ENCODE measurements at places on chromosomes 13 and 19.
A peak's percentile ranks its signal among the peaks of the same experiment; 100 is the strongest.

DNA sequence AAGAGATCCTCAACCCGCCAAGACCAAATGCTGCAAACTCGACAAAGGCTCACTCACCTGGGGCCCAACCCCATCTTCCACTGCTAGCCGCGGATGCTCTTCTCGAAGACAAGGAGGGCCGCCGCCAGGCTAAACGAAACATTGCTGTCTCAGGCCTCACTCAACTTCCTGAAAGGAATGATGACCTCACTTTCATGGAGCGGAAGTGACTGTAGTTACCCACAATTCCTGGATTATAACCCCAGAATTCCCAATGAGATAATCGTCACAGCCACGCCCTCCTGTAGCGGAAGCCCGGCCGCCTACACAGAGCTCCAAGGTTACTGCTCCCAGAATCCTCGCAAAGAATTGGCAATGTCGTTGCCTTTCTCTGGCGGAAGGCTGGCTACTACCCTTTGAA is 10.5 kb upstream of the ZNF112 start:
- no peak for DNase-seq

DNA sequence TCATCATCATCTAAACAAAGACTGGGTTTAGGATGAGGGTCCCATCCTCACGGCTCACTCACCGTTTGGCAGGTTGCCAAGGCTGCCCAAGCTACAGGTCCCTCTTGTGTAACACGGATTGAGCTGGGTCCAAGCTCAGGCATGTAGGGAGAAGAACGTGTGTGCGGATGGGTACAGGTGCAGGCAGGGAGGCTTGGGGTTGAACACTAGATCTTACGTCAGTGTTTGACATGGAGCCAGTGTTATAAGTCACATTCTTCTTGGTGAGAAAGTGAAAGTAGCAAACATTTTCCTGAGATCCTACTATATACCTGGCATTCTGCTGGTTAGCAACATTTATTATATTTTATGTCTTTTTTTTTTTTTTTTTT is 136.8 kb upstream of the RNF113B start:
- DNase-seq = no peak

- no peak for DNase-seq
Observed at GRCh38 chr13:73945871-73946270, 188.3 kb downstream of the KLF12 start.

GRCh38 chr13:80753866-80754265 is 412.9 kb upstream of the SPRY2 start:
- DNase-seq = no peak

DNA sequence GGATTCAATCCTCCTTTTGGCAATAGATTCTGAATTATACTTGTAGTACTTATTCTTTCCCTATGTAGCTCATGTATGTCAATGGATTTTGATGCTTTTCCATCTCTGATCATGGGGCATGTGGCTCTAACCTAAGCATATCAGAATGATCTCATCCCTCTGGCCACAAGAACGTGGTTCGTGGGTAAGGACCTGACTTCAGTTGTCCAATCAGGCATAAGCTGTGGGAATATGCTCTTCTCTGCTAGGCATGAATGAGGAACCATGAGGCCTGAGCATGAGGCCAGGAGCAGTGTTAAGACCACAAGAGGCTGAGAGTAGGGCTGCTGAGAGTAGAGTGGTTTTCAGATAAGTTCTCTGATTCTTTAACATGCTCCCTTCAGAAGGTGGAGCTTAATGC is 292.4 kb upstream of the TSHZ3 start:
- no peak for DNase-seq

DNA sequence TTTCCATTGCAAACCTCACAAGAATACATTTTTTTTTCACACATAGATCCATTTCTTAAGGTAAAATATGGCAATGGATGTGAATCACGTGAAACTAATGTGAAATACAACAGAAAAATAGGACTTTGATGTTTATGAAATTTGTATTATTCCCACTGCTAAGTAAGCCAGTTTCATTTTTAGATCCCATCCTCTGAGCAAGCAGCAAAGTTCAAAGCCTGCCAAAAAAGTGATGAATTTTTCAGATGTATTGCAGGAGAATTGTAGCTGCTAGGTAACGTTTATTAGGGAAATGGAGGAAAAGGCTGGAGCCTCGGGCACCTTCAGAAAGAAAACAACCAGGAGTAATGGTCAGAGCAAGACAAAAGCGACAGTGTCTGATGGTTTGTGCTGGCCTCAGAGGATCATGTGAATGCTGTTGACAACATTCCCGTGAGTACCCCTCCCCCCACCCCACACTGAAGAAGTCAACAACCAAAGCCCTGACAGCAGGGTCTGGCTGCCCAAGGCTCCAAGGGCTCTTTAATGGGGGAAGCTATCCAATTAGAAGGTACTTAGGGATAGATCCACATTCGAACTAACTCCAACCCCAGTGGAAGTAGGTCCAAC is 95.5 kb downstream of the OXGR1 start:
- DNase-seq = no peak

GRCh38 chr13:75425216-75426009 is 56.6 kb downstream of the TBC1D4 start:
- DNase-seq = no peak

- peak; percentile 89 for DNase-seq
Observed at GRCh38 chr19:49929611-49930482, 543 bp upstream of the NUP62 start.

DNA sequence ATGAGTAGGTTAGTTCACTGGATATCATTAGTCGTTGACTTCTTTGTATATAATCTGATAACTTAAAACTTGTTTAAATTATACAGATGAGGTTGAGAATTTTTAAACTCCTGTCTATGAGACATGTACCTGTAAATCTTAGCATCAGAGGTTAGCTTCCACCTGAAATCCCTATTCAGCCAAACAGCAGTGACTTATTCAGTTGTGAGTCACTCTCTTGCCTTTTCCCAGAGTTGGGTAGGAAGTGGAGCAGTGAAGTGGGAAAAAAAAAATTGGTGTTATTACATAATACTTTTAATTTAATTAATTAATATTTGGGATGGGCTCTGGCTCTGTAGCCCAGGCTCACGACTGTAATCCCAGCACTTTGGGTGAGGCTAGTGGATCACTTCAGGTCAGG is 32.9 kb downstream of the ZNF701 start:
- DNase-seq = no peak

GRCh38 chr13:92716749-92717148 is 509.9 kb upstream of the GPC6 start:
- DNase-seq = no peak

GRCh38 chr13:35979361-35979951 is 151.7 kb downstream of the DCLK1 start:
- DNase-seq = no peak

DNA sequence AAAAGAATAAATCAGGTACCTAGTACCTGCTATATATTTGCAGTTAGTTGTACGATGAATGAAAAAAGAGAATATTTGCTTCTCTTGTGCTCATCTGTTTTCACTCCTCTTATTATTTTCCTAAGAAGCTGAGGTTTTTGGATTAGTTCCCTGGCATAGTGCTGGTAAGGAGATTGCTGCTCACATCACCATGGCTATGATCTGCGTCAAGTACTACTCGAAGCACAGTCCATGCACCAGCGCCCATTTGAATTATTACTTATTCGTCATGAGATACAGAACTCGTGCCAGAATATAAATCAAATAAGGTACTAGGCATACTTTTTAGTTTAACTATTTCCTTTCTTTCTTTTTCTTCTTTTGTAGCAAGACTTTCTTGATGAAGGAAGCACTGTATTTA is 7.1 kb downstream of the SERTM1 start:
- DNase-seq = no peak

- DNase-seq = no peak
Observed at GRCh38 chr13:75566658-75567057, 17.1 kb downstream of the UCHL3 start.

DNA sequence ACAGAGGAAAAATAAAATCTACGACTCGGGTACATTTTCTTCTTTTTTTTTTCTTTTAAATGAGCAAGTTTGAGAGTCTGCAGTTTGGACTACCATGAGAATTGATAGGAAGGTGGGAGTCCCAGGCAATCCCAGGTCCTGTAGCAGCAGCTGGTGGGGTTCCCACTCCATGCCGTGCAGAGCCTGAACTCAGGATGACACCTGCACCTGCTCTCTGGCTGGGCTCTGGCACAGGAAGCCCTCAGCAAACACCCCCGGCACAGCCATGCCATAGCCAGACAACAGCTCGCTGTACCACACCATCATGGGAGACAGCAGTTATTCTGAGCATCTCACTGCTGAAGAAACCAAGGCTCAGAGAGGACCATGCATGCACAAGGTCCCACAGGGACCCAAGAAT is 6.2 kb upstream of the GP6 start:
- no peak for DNase-seq

GRCh38 chr19:29666578-29667386 is 1.5 kb downstream of the PLEKHF1 start:
- no peak for DNase-seq

DNA sequence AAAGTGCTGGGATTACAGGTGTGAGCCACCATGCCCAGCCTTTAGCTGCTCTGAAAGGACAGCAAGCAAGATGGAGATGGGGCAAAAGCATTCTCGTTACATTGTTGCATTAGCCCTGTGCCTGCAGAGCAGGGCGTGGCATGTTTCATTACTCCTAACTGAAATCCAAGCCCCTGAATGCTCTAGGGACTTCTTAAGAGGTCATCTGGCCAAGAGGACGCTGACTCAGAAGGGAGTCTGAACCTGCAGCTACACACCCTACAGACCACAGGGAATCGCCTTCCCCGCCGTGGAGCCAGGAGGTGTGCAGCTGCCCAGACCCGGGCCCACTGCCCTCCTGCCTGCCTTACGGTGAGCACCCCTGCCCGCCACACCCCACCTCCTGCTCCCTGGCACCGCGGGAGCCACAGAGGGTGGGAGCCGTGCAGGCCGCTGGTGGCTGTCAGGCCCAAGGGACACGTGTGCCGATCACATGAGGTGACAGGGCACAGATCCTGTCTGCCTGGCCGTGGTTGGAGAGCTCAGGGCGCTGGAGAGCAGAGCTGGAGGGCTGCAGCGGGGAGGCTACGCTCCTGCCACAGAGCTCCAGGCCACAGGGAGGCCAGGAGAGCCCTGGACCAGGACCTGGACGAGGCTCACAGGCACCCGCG is 27.2 kb downstream of the ADPRHL1 start:
- no peak for DNase-seq

DNA sequence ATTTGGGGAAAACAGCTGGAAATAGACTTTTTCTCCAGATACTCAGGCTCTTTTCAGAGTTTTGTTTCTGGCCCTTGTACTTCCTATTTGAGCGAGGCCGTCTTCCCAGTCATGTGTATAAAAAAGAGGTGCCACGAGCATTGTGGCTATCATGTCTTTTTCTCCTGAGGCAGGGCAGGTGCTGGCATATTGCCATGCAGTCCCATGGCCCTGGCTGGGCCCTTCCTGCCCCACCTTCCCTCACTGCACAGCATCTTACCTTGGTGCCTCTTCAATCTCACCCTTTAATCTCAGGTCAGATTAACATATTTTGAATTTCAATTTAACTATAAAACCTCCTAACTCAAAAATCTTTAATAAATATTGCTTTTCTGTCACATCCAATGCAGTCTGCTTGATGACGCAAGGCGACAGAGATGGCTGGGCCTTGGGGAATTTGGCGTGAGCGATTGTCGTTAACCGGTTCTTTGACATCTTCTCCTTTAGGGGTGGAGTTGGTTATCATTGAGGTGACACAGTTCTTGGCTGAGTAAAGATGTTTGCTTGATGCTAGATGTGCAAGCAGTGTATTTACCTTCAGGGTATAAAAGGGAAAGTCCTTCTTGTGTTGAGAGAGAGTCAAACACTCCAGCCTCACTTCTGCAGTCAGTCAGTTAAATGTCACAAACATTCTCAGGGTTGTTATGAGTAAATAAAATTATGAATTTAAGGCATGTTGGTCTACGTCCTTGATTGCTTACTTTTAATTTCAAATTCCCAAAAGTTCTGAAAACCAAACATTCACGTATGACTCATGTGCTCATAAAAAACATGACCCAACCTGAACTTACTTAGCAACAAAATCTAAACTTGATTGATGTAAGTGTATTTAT is 289.9 kb downstream of the MYO16 start:
- DNase-seq = no peak

DNA sequence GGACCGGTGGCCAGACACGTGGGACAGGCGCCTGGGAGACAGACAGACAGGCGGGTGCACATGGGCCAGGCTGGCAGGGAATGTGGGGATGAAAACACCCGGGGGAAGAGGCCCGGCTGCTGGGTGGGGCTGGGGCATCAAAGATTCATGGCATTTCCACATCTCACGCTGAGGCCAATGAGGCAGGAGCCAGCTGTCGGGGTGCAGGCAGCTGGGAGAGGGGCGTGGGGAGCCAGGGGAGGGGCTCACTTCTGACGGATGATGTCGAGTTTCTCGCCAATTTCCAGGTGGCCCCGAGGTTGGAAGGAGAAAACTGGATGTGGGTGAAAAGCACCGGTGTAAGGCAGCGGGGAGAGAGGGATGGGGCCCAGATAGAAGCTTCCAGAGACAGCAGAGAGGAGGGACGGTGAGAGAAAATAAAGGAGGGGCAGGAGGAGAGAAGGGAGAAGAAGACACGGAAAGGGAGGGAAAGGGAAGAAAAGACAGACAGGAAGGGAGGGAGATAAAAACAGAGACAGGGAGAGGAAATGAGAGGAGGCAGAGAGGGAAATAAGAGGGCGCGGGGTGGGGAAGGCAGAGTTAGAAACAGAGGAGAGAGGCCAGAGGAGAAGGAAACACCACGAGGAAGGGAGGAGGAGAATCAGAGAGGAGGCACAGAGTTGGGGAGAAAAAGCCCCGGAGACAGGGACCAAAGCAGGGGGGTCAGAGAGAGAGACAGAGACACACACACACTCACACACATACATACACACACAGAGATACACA is 8.0 kb upstream of the CCER2 start:
- DNase-seq = no peak

DNA sequence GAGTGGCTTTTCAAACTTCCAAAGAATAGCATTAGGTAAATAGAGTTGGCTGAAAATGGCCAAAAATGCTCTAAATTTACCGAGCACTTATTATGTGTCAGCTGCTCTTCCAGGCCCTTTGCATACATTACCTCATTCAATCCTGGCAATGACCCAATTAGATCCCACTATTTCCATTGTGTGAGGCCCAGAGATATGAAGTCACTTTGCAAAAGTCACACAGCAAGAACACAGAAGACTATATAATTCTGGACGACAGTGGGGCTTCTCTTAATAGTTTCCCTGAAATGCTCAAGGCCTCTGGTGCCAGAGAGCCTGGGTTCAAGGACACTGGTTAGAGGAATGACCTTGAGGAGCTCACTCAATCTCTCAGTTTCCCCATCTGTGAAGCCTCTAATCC is 146.8 kb downstream of the IER2 start:
- DNase-seq = no peak

All from stimulated activated CD8-positive, alpha-beta memory T cell treated with anti-CD3 and anti-CD28 coated beads, Interleukin-4, amount 100 ng/mL, for 4 hours (primary cell).